Epithelial cell of proximal tubule (primary cell): ENCODE measurements at places on chromosomes 2 and 18.

GRCh38 chr2:233811732-233812131 is 33.6 kb downstream of the MROH2A start:
- DNase-seq = no peak

GRCh38 chr2:166179201-166179600 is 51.4 kb upstream of the SCN1A start:
- no peak for DNase-seq

GRCh38 chr18:72470391-72470790 is 73.8 kb downstream of the CBLN2 start:
- DNase-seq = peak; percentile 89

- no peak for DNase-seq
Measured at GRCh38 chr2:219638948-219639755, 11.7 kb downstream of the SLC4A3 start.

- no peak for DNase-seq
Measured at GRCh38 chr18:51229328-51229727, 31.8 kb upstream of the MEX3C start.

GRCh38 chr2:15782769-15783294 is 157.5 kb upstream of the MYCN start:
- DNase-seq = no peak

DNA sequence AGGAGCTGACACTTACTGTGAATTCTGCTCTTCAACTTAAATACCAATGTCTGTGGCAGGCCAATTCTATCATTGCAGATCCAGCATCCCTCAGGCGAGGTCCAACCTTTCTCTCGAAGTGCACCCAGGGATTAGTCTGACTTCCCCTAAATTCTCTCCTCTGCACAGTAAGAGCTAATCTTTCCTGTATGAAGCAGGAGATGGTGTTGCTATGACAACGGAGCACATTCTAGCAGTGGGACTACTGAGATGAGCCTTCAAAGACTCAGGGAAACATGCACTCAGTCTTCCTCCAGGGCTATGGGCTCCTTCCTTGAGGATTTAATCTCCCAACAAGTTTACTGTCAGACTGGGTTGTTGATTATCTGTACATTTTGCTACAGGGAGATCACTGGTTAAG is 176.3 kb downstream of the NOL4 start:
- DNase-seq = no peak

- peak; percentile 64 for DNase-seq
Measured at GRCh38 chr2:230842473-230842872, 22.3 kb upstream of the ITM2C start.

- no peak for DNase-seq
Measured at GRCh38 chr2:161943011-161943410, 131.0 kb downstream of the DPP4 start.

DNA sequence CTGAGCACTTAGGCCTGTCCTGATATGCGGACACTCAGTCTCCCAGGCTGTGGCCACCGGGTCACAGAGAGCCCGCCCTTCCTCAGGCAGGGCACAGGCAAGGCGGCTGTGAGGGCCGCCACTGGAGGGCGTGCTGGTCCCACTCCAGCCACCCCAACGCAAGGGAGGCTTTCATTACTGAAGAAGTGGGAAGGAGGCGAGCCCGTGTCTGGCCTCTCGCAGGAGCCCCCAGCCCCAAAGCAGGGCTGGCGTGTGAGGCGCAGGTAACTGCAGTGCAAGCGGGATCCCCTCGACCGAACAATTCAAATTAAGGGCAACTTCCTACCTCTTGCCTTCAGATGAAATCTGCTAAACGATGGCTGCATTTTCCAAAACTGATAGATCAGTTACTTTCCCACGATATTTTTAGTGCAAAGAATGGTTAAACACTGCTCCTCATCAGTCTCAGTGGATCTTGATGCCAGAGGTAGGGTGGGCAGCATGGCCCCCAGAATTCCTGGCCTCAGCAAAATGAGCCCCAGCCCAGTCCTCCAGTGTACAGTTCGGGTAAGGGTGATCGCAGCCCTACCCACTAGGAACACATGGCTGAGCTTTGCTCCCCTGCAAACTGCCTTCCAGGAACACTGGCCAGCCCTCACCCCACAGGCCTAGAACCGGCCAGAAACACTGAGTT is 97.2 kb downstream of the SEPTIN10 start:
- DNase-seq = no peak

- DNase-seq = no peak
Measured at GRCh38 chr2:138267902-138268254, 233.7 kb upstream of the SPOPL start.

- DNase-seq = no peak
Measured at GRCh38 chr2:44836916-44837315, 104.6 kb upstream of the SIX3 start.
